ENCODE measurements at places on chromosomes 4 and X.
A peak's percentile ranks its signal among the peaks of the same experiment; 100 is the strongest.

DNA sequence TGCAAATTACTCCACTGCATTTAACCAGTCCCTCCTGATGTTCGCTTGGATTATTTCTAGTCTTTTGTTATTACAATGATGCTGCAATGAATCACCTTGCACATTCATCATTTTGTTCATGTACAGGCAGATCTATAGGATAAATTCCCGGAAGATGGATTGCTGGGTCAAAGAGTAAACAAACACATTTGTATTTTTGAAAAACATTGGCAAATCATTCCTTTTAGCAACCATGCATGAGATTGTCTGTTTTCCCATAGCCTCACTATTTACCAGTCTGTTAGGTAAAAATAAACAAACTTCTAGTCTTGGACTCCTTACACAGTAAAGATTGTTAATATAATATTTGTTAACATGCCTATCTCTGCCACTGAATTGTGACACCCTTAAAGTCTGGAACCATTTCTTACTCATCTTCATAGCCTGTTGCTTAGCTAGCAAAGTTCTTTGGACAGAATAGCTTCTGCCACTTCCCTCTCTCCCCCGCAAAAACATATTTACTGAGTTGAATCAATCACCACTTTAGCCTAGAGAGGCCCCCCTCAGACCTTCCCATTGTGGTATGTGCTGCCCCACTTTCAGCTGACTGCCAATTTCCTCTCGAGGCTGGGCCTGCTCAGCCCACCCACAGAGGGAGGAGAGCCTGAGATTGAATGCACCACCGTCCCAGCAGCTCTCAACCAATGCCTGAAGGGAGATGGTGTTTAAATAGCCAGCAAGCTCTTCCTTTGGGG, 108.4 kb upstream of the ATXN3L start:
- DNase-seq = peak; percentile 80

DNA sequence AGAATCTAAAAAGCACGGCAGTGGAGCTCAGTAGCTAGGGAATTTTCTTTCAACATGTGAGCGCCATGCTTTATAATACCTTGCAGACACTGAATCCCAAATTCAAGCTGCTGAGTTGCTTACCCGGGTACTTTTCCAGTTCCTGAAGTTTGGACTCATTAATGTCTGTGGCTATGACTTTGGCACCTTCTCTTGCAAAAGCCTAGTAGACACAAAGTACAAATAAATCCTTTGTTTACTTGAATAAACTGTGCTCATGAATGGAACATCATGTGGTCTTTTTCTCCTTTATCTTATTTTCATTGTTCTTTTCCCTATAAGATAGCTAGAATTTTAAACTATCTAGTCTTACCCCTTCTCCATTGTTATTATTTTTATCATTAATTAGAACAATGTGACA, 4.6 kb downstream of the BDH2 start:
- DNase-seq = no peak

DNA sequence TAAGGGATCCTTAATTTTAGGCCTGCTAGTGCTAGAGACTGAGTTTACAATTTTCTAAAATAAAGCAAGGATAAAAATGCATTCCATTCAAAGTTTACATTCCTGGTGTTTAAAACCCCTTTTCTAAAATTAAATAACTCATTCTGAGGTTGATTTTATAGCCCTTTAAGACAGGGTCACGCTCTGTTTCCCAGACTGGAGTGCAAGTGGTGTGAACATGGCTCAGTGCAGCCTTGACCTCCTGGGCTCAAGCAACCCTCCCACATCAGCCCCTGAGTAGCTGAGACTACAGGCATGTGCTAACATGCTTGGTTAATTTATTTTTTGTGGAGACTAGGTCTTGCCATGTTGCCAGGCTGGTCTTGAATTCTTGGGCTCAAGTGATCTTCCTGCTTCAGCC, 6.8 kb upstream of the CDKL2 start:
- DNase-seq = peak; percentile 88

DNA sequence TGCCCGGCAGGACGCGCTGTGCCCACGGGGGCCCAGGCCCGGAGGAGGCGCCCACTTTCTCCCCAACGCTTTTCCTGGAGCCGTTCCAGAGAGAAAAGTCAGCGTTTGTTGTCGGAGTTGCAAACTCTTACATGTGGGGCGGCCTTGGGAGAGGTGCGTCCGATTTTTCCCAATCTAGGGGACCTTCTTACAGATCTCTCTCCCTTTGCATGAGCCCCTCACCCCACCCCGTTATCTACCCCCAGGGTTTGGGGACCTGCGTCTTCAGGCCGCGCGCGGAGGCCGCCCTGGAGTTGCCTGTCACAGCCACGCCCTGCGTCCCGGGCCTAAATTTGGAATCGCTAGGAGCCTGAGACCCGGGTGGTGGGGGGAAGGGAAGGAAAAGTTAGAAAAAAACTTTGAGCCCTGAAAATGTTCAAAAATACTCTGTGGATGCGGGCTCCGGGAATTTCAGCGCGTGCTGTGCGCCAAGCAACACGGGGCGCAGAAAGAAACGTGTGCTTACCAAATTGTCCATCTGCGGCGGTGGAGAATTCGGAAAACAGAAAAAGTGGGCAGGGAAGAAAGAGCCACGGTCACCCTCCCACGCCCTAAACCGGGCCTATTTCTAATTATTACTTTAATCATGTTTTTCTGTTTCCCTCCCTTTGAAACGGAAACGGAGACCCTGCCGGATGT, 587 bp downstream of the CD99 start:
- DNase-seq = no peak

- no peak for DNase-seq
These were observed 895 bp upstream of the OPN1LW start for GRCh38 chrX:154142950-154143745.

- DNase-seq = peak; percentile 1
These were observed 107.2 kb downstream of the TRIML1 start for GRCh38 chr4:188246488-188246887.

DNA sequence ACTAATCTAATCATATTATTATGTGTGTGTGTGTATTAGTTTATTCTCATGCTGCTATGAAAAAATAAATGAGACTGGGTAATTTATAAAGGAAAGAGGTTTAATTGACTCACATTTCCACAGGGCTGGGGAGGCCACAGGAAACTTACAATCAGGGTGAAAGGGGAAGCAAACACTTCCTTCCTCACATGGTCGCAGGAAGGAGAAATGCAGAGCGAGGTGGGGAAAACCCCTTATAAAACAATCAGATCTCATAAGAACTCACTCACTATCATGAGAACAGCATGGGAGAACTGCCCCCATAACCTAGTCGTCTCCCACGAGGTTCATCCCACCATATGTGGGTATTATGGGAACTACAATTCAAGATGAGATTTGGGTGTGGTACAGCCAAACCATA, 190.9 kb upstream of the TAPT1 start:
- DNase-seq = no peak

DNA sequence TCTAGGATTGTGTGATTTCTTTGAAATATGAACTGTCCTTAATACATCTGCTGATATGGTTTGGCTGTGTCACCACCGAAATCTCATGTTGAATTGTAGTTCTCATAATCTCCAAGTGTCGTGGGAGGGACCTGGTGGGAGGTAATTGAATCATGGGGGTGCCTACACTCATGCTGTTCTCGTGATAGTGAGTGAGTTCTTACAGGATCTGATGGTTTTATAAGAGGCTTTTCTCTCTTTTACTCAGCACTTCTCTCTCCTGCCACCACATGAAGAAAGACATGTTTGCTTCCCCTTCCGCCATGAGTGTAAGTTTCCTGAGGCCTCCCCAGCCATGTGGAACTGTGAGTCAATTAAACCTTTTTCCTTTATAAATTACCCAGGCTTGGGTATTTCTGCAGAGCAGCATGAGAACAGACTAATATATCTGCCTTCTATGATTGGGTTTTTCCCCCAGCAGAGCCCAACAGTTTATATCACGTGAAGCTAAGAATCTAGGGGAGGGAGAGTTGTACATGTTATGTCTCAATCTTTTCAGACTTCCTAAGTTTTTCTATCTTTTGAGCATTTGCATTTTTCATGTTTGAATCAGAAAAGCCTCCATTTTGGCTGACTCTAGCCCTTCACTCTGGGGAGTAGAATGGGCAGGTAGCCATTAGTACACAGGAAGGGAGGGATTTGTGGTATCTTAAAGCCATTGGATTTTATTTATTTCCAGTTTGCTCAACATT, 58.9 kb downstream of the PLAC1 start:
- peak; percentile 70 for DNase-seq

- DNase-seq = no peak
These were observed 468 bp upstream of the MAGEA4 start for GRCh38 chrX:151912221-151912620.

DNA sequence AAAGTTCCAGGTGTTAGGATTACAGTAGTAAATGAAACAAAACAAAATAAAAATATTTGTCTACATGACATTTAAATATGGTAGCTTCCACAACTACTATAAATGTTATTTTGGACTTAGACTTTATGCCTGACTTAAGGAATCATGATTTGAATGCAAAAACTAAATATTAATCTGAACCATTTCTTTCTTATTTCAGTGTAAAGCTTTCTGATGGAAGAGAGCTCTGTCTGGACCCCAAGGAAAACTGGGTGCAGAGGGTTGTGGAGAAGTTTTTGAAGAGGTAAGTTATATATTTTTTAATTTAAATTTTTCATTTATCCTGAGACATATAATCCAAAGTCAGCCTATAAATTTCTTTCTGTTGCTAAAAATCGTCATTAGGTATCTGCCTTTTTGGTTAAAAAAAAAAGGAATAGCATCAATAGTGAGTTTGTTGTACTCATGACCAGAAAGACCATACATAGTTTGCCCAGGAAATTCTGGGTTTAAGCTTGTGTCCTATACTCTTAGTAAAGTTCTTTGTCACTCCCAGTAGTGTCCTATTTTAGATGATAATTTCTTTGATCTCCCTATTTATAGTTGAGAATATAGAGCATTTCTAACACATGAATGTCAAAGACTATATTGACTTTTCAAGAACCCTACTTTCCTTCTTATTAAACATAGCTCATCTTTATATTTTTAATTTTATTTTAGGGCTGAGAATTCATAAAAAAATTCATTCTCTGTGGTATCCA, 1.6 kb downstream of the CXCL8 start:
- no peak for DNase-seq

- no peak for DNase-seq
These were observed 190.4 kb upstream of the PCDH10 start for GRCh38 chr4:132958457-132959263.

- DNase-seq = peak; percentile 21
These were observed 119.2 kb upstream of the MAB21L2 start for GRCh38 chr4:150462743-150463142.

DNA sequence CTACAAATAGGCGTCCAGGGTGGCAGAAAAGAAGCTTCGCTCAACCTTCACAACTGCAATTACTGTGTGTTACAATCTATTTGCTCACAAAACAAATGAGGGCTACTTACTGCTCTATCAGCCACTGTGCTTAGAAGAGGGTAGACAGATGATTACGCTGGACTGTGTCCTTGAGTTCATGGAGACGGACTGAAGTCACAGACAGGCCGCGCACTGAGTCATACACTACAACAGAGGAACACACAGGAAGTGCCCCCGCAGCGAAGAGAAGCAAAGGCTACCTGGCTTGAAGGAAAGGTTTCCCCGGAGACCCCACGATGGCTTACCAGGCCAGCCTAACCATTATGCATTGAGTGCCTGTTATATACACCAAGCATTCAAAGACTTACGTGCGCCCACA, 25.6 kb downstream of the FAT1 start:
- no peak for DNase-seq

GRCh38 chr4:95929448-95930064, 89.7 kb downstream of the PDHA2 start:
- DNase-seq = no peak
